ENCODE measurements at places on chromosomes 4 and X.

DNA sequence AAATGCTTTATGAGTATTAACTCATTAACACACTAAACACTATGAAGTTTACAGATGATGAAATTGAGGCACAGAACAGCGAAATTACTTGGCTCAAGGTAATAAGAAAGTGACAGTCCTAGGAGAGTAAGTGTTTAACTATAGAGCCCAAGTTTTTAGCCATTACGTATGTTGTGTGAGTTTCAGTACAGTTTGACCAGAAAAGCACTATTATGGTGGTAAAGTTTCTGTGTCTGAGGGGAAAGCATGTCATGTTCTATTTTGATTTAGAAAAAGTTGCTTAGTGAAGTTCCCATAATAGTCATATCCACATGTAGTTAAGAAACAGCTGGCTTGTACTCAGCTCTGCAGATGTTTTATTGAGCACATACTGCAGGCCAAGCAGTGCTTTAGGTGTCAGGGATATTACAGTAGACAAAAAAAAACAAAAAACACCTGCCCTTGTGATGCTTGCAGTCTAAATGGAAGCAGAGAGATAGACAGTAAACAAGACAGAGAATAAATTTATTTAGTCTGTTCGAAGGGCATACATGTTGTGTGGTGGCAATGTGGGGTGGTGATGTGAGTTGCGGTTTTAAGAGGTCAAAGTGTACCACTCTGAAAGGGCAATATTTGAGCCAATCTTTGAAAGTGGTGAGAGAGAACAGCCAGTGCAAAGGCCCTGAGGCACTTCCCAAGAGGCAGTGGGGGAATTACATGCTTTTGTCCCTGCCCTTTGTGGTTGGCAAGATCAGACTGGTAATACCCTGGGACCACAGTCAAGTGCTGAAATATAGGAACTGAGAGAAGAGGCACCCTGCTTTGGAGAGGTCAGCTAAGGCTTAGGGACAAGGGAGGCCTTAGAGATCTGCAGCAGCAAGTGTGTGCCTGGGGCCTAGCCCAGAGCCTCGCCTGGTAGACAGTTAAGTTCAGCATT, 6.2 kb downstream of the TMEM131L start:
- DNase-seq: no peak

DNA sequence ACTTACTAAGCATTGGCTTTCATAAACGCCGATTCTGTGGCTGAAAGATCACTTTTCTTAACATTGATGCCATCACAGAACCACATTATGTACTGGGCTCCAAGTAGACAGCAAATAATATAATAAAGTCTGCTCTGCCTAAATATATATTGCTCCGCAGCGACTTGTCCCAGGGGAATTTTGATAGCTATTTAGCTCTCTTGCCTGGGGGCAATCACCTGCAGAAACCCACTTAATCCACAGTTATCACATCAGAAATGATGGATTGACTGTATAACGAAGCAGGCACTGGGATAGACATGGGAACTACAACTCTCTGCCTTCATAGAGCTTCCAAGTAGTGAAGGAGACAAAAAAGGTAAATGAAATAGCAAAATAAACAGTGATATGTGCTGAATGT, 48.0 kb upstream of the MYOZ2 start:
- DNase-seq: no peak

DNA sequence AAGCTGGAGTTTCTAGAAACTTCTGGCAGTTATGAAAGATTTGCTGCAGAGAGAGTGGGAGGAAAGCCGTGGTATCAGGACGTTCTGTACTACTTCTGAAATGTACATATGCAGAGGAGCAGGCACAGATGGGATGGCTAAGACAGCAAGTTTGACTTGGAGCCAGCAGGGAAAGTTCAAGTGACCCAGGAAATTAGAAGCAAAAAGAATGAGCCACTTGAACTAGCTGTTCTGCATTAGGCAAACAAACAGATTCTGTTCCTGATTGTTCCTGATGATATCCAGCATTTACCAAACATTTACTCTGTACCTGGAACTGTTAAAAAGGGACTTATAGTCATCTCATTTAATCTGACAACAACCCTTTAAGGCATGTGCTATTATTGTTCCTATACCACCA, 41.4 kb upstream of the CXCL13 start:
- no peak for DNase-seq

DNA sequence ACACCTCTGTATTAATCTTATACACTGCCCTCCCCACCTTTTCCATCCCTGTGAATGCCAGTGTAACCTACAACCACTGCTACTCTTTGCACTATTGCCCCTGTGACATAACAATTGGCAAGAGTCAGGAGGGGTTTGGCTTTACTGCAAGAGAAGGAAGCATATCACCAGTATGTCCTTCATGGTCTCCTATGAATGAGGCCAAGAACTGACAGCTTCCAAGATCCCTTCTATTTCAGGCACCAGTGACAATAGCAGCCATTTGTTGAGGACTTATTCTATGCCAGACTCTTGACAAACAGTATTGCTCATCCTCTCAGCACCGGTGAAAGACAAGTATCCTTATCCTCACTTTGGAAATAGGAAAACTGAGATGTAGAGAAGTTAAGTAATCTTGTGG, 363.9 kb downstream of the MID1IP1 start:
- DNase-seq: no peak

DNA sequence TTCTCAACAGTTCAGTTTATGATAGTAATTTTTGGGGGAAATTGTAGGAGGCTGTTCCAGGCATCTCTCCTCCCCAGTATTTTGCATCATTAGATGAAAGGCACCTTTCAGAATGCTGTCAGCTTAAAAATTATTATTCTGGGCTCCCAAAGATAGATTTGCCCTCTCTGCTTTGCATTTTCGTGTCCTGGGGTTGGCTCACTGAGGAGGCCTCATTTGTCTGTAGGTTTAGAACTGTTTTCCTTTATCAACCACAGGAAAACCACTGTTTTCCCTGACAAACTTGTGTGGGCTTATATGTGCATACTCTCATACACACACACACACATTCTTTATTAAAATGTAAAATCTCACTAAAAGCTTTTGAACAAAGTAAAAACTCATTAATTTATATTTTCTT, 197.2 kb upstream of the VCX3A start:
- DNase-seq: no peak

- DNase-seq: no peak
Measured at GRCh38 chr4:11165052-11165451, 263.6 kb downstream of the HS3ST1 start.

DNA sequence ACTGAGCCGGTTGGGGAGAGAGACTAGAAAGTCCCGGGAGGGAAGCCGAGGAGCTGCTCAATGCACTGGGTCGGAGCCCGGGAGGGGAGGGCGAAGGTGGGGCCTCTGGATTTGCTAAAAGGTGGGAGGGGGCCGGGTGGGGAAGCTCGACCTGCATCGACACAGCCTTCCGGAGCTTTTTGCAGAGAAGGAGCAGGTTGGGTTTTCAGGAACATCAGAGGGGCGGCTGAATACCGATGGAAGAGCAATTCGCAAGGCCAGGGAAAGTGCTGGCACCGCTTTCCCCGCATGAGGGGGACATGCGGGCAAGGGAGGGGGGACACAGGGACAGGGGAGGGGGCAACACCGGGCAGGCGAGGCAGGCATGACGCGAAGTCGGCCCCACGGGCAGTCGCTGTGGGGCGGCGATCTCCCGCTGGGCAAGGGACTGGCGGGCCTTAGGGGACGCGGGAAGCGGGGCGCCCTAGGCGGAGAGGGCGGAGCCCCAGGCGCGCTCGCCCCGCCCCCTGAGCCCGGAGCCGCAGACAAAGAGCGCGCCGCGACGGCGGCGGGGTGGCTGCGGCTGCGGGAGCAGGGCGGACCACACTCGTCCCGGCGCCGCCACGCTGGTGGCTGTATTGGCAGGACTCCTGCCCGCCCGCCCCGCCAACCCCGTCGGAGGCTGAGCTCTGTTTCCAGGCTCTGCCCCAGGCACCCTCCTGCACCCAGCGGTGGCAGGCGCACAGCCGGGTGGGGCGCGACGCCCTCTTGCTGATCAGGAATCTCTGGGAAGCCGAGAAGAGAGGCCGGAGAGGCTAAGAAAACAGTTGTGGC, 11.6 kb downstream of the PDZD4 start:
- no peak for DNase-seq

- no peak for DNase-seq
Measured at GRCh38 chrX:49921109-49921508, 1.3 kb upstream of the CLCN5 start.

GRCh38 chr4:5773271-5773555, 62.2 kb downstream of the EVC start:
- DNase-seq: no peak

- no peak for DNase-seq
Measured at GRCh38 chr4:37422102-37422501, 177.6 kb downstream of the NWD2 start.

GRCh38 chr4:109973529-109973905, 60.8 kb downstream of the EGF start:
- no peak for DNase-seq

GRCh38 chr4:171812333-171812664, 905 bp upstream of the GALNTL6 start:
- DNase-seq: no peak

DNA sequence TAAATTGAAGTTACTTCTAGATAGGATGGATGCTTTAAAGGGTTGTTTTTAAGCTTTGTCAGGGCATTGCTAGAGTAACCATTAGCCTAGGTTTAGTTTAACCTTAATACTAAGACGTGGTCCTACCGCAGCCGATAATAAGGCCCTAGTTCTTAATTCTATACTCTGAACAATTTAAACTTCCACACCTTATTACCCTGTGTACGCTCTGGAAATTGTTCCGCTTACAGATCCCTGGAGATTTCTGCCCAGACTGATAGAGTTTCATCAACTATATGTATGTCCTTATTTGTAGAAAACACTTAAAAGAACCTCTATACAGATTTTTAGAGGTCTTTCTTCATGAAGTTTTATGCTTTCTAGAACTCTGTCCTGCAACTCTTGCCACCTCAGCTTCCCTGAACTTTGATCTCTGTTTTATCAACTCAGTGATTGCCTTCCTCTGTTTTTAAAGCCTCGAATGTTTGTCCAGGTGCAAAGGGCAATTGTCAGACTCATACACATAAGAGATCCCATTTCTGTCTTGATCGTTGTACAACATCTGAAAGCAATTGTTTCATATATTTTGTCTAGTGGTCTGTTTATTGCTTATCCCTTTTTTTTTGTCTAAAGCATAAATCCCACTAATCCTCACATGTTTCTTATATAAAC, 71.1 kb upstream of the VCX start:
- no peak for DNase-seq

GRCh38 chrX:97230948-97231347, 347.2 kb downstream of the RPA4 start:
- DNase-seq: no peak

- DNase-seq: no peak
Measured at GRCh38 chr4:141388481-141388880, 167.8 kb downstream of the ZNF330 start.

- DNase-seq: no peak
Measured at GRCh38 chr4:15434676-15435075, 6.8 kb downstream of the C1QTNF7 start.
